Esophagus muscularis mucosa (tissue), 4 donors: ENCODE measurements at places on chromosomes 2 and 18. TPM values are rescaled to one million over a fixed set of nuclear protein-coding genes. Genes with fewer than 3 reads are reported as not detected.
A peak's percentile ranks its signal among the peaks of the same experiment; 100 is the strongest.

SLC9A4 gene
- not detected for total RNA-seq

ASNSD1 gene
- total RNA-seq: 46.1 TPM

DNA sequence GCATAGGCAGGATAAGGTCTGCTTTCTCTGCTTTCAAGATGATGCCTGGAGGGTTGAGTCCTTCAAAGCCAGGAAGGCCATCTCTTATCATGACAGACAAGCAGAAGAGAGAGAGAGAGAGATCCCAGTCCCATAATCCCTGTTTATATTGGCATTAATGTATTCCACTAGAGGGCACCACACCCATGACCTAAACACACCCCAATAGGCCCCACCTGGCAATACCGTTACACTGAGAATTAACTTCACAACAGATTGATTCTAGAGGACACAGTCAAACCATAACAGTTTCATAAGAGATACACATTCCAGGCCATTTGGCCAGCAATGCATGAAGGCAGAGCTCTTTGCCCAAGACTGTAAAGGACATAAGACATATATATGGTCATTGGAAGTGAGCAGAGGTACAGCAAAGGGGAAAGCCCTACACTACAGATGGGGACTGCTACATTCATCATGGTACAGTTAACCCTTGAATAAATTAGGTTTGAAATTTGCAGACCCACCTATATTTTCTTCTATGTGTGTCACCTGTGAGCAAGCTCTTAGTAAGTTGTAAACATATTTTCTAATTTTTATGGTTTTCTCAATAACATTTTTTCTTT is 1516.1 kb downstream of the RPIA start:
- H3K4me3 ChIP-seq: no peak overlapping the region
- no peaks in the 10 kb centered on the region for H3K27me3 ChIP-seq
- H3K36me3 ChIP-seq: no peaks in the 10 kb centered on the region
- no peak for DNase-seq
- H3K27ac ChIP-seq: no peak overlapping the region

- H3K4me3 ChIP-seq: no peak overlapping the region
- H3K36me3 ChIP-seq: no peaks in the 10 kb centered on the region
- peak; percentile 92 for DNase-seq
- H3K4me1 ChIP-seq: peaks cover 23% of the 10 kb centered on the region
- H3K27ac ChIP-seq: peak overlapping the region; percentile 35
Measured at GRCh38 chr2:105515581-105516415, 116.9 kb upstream of the FHL2 start.

GRCh38 chr18:23798824-23799223 is 109.6 kb downstream of the LAMA3 start:
- H3K4me3 ChIP-seq: no peak overlapping the region
- no peak for DNase-seq
- H3K36me3 ChIP-seq: no peaks in the 10 kb centered on the region
- no peaks in the 10 kb centered on the region for H3K27me3 ChIP-seq
- no peak overlapping the region for H3K27ac ChIP-seq

- peaks cover 76% of the 10 kb centered on the region for H3K4me1 ChIP-seq
- H3K27me3 ChIP-seq: no peaks in the 10 kb centered on the region
- peak overlapping the region; percentile 91 for H3K27ac ChIP-seq
- DNase-seq: no peak
Measured at GRCh38 chr2:47073641-47074040, 81.5 kb downstream of the STPG4 start.

GRCh38 chr2:86704459-86704971 is 15.6 kb upstream of the RMND5A start:
- H3K27ac ChIP-seq: no peak overlapping the region
- no peak for DNase-seq
- H3K4me3 ChIP-seq: no peak overlapping the region
- H3K4me1 ChIP-seq: peaks cover 6% of the 10 kb centered on the region
- H3K36me3 ChIP-seq: no peaks in the 10 kb centered on the region
- H3K27me3 ChIP-seq: no peaks in the 10 kb centered on the region
